Stimulated activated CD8-positive, alpha-beta memory T cell treated with anti-CD3 and anti-CD28 coated beads, Interleukin-12 subunit alpha, Interleukin-12 subunit beta, amount 100 ng/mL, for 4 hours (primary cell): ENCODE measurements at places on chromosomes 12 and 14.

GRCh38 chr12:97946701-97947100 is 484.1 kb downstream of the RMST start:
- DNase-seq = no peak

DNA sequence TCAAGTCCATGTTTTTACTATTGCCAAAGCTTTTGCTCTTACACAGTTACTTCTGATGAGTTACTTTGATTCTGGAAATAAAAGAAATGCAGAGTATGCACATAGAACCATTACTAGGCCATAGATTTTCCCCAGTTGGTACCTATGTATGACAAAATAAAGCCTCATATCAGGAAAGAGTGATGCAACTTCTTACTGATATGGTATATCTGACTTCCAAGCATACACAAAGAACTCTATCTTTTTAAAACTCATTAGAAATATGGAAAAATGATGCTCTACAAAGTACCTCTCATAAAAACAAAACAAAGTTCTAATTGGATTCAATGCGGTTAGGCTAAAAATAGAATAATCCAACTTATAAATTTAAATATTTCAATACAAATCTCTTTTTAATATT is 92.1 kb downstream of the STXBP6 start:
- no peak for DNase-seq

DNA sequence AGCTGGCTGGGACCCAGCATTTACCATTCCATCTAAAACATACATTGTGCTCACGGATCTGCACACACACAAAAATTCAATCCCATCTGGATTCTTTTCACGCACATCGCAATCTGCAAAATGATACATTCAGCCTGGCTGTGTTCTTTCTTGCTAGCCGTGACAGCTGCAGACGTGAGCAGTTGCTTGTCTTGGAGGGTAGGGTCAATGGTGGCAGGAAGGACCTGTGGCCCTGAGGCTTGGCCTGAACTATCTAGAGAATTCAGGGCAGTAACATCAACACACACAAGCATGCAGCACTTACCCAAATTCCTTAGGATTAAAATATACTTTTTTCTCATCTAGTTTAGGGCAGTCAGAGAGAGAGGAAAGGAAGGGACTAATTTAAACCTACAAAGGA is 72.0 kb downstream of the DICER1 start:
- DNase-seq = no peak

DNA sequence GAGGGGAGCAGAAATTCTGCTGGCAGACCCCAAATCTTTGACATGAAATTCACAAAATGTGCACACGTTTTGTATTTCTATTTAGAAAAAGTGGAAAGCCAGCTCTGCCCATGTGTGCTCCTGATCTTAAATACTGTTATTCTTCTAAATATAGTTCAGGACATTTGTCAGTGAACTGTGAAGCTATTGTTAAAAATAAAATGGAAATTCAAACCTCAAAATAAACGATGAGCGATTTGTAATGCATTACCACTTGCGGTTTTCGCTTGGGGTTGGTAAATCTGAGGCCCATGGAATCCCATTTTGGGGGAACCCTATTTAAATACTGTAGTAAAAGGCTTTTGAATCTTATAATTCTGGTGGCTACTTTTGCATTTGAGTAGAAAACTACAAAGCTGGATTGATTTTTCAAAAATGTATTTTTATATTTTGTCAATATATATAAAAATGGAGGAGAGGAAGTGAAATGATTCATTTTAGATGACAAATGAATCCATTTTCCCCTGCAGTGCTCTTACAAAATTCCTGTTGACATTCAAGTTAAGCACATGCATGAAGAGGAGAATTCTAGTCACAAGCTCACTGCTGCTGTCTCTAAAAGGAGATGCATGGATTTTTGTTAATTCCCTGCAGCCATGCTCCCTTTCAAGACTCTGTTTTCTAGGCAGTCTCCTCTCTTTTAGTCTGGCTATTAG is 47.1 kb downstream of the FLRT2 start:
- DNase-seq = no peak

GRCh38 chr14:104554088-104554607 is 25.4 kb upstream of the C14orf180 start:
- no peak for DNase-seq

DNA sequence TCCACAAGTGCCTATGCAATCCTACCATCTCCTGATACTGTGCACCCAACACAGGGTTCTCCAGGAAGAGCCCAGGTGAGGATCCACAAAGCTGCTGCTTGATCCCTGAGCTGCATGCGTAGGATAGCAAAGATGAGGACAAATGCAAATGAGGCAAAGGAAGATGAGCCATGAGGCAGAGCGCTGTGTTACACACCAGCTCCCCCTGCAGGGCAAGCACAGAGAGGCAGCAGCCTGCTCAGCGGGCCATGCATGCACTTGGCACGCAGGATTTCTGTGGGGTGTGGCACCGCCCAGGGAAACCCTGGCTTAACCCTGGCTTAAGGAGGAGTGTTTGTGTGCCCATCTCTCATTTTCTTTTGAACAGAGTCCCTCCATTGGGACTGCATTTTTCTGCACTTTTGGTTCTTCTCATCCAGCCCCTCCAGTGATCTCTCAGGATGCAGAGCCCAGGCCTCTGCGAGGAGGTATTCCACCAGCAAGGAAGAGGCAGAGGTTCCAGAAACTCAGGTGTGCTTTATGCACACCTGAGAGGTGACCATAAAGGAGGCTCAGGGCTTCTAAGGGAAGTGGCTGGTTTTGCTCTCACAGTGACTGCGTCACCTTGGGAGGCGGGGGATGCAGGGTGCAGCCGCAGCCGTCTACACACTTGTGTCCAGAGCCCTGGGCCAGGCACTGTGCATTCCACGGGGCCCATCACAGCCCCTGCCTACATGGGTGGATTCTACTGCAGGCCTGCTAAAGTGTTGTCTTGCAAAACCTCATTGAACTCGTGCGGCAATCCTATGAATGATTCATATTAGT is 973.3 kb upstream of the TMEM132C start:
- no peak for DNase-seq

DNA sequence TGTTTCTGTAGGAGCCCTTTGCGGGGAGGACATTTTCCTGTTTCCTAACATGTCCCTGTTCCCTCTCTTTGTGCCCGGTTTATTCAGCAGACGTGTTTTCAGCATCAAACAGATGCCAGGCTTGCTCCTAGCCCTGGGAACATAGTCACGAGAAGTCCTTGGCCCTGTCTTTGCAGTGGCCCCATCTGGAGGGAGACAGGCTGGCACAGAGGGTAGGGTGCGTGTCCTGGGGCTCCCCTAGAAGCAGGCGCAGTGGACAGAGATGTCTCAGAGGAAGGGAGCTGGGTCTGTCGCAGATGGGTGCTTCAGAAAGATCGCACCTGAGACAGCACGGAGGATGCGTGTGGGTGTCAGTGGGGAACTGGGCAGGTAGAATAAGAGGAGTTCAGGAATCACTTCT is 75.0 kb upstream of the DYNC1H1 start:
- DNase-seq = no peak

DNA sequence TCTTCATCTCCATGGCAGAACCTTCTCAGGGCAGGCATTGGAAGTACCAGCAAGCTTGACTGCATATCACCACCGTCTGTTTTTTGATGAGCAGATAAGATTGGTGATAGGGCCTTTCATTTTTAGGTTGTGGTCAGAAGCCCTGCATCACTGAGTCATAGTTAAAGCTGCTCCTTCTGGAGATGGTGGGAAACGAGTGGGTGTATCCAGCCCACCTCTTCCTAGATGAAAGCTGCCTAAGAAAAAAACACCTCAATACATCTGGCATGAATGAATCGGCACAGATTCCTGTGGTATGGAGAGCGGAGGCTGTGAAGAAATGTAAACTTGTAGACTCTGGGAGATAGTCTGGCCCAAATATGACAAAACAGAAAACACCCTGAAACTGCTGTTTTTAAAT is 248.7 kb upstream of the EGLN3 start:
- no peak for DNase-seq

DNA sequence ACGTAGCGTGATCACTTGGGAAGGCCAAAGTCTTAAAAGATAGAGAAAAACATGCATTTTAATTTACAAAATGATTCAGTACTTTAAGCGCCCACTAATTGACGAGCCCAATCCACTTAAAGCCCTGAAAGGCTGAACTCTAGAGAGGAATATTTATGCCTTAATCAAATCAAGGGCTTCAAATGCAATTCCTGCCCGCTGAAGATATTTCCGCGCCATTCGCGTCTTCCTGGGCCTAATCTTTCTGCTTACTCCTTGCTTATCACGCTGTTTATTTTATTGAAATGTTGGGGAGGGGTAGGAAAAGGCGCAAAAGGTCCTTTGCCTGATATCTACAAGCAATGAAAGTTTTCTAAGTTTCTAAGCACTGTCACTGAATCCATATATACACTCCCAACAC is 4.0 kb downstream of the TBX3 start:
- DNase-seq = no peak

GRCh38 chr12:81461163-81461562 is 298.0 kb downstream of the PPFIA2 start:
- DNase-seq = no peak
